NCI-H526 (cell line): ENCODE measurements at places on chromosomes 7 and 10.

GRCh38 chr7:114627231-114627630 lies 212.6 kb downstream of the FOXP2 start:
- no peak for DNase-seq

DNA sequence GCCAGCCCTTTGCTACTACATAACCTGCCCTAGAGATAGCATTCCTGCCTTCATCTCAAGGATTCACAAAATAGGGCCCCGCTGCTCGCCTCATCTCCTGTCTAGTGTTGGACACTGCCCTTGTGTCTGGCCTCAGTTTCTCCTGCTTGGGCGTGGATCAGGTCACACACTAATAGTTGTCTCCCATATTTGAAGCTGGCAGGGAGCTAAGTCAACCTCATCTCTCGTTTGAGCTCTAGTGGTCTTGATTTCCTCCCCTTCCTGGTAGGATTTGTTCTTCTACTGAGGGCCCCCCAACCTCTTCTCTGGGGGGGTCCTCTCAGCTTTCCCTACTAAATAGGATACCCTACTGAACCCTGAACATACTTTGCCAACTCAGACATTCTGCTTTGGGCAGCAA lies 42.2 kb downstream of the ADCYAP1R1 start:
- no peak for DNase-seq

DNA sequence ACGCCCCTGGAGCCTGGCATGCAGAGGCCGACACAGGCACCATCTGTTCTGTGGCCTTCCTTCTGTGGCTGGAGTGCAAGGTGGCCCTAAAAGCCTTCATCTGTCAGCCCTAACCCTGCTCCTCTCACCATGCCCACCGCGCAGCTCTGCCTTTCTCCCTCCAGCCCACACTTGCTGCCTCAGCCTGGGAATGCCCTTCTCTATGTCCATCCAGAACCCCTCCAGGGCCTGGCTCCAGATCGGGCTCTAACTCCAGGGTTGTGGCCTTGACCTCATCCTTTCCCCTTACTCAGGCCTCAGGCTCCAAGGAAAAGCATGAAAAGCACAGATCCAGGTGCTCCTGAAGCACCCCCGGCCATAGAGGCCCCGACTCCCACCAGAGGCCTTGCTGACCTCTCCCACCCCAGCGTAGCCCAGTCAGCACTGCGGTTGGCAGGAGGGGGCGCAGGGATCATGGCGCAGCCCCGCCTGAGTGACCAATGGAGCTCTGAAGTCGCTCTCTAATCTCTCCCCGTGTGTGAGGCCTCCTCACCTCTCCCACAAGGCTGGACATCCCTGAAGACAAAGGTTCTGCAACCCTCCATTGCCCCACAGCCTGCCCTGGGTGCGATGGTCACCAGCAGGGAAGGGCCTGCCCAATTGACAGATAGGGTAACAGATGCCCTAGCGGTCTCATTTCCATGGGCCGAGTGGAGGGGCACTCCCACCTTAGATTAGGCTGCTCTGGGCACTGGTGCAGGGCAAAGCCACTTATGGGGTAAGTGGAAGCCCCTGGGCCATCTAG lies 9.2 kb downstream of the ZCCHC24 start:
- no peak for DNase-seq

GRCh38 chr10:1591742-1592141 lies 145.6 kb downstream of the ADARB2 start:
- DNase-seq: no peak

GRCh38 chr7:108099713-108100112 lies 30.4 kb downstream of the LAMB4 start:
- no peak for DNase-seq

- no peak for DNase-seq
Observed at GRCh38 chr7:93159490-93159889, 11.3 kb upstream of the SAMD9L start.

DNA sequence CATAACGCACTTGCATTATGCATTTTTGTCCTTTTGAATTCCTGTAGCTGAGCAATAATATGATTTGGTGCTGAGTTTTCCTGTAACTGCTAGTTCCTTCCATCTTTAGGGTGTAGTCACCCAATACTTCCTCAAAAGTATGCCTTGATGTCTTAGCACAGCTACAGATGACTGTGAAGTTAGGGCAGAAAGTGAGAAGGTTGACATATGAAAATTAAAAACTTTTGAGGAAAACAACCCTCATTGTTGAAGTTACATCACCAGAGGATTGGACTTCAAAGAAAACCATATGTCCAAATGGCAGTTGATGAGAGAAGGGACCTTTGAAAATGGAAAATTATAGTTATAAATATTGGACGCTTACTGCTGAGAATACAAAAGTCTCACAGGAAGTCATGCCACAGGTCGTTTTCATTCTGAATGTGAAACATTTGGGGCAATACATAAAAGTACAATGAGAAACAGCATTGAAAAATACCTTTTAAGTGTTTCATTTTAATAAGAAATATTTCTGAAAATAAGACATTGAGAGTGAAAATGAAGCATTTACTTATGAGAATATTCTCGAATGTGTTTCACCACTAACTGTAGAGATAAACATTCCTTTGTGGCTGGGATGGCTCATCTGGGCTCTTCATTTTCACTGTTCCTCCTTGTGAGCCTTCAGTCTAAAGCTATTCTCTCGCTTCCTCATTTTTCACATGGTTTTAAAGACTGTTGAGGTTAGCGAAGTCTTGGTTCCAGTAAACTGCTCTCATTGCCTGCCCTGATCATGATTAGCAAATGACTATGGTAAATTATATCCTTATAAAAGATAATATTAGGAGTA lies 61.4 kb upstream of the NME8 start:
- DNase-seq: no peak

DNA sequence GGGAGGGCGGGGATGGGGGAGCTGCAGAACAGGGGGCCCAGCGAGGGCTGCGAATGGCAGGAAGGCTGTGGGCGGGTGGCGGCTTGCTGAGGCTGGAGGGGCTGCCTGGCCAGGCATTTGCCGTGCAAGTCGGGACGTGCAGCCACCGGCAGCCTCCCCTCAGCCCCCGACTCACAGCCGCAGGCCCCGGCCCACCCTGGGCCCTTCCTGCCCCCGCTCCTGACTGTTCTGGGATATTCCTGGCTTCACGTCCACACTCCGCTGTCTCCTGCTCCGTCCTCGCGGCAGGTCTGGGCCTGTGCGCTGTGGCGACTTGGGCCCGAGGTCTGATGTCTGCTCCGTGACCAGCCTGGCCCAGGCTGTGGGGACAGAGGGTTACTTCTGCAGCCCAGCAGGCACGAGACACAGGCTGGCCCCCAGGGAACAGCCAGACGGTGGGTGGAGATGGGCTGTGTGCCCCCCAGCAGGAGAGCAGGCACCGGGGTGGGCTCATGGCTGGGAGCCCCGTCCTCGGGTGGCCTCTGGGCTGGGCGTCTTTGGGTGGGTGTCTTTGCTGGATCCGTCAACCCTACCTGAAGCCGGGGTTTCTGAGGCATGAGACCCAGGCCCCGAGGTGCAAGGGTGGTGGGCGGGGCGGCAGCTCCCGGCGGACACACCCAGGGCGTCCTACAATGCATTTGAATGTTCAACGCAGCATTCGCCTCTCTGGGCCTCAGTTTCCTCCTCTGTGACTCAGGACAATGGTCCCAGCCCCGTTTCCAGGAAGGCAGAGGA lies 86.5 kb downstream of the FOXL3 start:
- DNase-seq: no peak

DNA sequence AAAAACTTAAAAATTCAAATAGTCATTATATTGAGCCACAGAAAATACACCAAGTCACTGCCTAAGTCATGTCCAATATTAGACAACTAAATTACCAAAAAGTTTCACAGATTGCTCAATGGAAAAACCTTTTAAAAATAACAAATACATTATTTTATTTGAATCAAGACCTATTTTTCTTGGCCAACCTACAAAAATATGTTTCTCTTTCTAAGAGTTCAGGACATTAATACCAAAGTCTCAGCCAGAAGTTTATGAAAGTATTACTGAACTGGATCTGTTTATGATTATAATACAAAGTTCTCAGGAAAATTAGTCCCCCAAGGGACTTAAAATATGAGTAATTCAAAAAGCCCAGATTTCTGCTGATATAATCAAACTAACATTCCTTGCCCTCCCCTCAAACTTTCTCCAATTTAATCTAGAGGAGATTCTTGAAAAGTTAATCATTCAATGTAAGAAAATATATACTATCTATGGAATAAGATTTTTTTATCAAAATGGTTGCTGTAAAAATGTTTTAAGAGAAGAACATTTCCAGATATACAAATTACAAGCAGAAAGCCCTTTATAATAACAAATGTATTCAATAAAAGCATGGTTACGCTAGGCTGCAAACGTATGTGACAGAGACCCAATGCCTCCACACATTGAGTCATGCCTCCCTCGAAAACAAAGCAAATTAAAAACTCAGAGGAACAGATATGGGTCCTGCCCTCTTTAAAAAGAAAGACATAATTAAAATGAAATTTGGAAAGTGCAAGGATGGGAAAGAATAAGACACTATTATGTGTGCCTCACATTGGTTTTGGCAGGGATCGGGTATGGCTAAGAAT lies 381.6 kb downstream of the PARD3 start:
- no peak for DNase-seq

DNA sequence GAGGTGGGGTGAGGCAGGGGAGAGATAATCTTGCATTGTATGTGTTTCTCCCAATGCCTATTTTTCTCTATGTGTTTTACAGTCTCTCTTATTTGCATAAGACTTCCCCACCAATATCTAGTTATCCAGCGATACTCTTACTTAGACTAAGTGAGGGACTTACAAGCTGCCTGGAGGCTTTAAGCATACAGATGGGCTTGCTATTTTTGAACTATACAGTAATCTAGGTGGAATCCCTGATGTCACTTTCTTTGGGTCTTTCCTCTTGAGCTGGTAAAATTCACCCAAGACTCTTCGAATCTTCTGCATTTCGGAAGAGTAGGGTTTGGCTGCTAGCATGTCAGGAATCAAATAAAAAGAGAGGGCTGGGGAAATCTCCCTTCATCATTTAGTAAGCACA lies 76.6 kb downstream of the NDUFB2 start:
- peak; percentile 9 for DNase-seq

DNA sequence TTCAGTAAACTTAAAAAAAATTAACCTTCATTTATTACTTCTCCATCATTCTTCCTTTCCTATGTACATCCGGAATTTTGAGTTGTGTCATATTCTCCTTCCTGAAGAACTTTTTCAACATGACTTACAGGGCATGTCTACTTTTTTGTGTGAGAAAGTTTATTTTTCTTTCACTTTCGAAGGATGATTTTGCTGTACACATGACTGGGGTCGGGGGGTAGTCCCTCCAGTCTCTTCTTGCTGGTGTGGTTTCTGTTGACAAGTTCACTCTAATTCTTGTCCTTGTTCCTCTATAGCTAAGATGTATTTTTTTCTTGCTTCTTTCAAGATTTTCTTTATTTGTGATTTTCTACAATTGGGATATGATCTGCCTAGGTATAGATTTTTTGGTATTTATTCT lies 55.8 kb downstream of the INPP5A start:
- no peak for DNase-seq
